ENCODE measurements at places on chromosomes 7 and 10. TPM values are rescaled to one million over a fixed set of nuclear protein-coding genes. Genes with fewer than 3 reads are reported as not detected.

Gene LIPJ
- total RNA-seq = not detected

Gene KCNIP2
- total RNA-seq = 0.99 TPM

Gene CDK14
- total RNA-seq = 28.6 TPM

Gene DGKB
- total RNA-seq = 0.35 TPM

Gene HILPDA
- 6.6 TPM for total RNA-seq

Gene ANKRD30A
- total RNA-seq = not detected

Gene IFIT1B
- total RNA-seq = not detected

Gene VWA2
- not detected for total RNA-seq

Gene SLC39A12
- not detected for total RNA-seq

Gene C10orf105
- not detected for total RNA-seq

Gene ZCWPW1
- total RNA-seq = 2.4 TPM

Gene CYCS
- 113 TPM for total RNA-seq

Gene ASAH2
- total RNA-seq = 5.3 TPM

Data from HFFc6 (cell line).